NCI-H2029 (cell line): ENCODE measurements at places on chromosomes 16 and 17.

- DNase-seq = no peak
These were observed 24.3 kb downstream of the TTC19 start for GRCh38 chr17:16023881-16024280.

GRCh38 chr17:82021107-82021899 lies 1.4 kb downstream of the CENPX start:
- peak; percentile 26 for DNase-seq

GRCh38 chr17:49557312-49558024 lies 18.2 kb upstream of the NXPH3 start:
- peak; percentile 50 for DNase-seq

GRCh38 chr17:63151941-63152523 lies 186.0 kb downstream of the TANC2 start:
- DNase-seq = no peak

DNA sequence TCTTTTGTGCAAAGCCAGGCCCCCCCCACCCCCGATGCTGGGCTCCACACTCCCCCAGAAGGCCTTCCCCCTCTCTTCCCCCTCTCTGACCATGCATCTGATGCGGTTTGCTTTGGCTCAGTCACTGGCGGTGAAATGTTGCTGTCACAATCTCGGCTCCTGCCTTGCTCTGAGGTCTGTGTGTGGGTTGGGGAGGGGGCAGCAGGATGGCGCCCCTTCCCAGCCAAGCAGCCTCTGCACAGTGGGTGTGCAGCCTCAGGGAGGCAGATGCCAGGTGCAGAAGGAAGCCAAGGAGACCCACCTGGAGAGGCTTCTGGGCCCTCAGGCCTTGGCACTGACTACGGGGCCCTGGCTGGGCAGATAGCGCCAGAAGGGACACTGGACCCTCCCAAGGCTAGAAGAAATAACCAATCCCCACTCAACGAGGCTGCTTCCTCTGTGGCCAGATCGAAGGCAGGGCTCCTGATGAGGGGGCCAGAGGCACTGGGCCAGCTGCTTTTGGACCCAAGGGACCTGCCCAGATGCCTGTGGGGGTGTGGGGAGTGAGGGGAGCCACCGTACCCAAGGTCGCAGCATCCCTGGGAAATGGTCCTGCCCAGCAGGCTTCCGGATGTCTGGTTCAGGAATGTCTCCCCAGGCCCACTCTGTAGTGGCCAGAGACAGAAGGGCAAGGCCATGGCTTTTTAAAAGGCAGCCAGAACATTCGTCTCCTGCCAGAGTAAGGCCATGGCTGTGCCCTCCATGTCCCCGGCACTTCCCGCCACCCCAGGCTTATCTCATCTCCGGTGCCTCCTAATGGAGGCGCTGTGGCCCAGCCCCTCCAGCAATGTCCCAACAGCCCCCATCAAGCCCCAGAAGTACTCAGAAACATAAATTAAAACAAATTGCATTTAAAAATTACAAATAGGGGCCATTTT lies 43.4 kb upstream of the SLC38A10 start:
- DNase-seq = no peak

DNA sequence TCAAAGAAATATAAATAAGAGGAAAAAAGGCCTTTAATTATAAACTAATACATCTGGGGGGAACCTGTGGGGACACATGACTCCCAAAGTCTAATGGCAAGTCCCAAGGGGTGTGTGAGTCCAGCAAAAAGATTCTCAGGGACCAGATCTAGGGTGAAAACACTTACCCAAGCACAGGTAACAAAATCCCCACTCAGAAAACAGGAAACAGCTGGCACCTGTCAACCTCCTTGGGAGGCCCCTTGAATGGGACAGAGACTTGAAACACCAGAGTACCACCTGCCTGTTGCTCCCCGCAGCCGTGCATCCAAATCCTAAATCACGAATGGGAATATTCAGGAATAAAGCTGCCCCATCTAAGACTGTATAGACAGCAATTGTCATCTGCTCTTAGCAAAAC lies 461.2 kb upstream of the CDH5 start:
- DNase-seq = peak; percentile 21
